Gastroesophageal sphincter (tissue), 4 donors: ENCODE measurements at places on chromosomes 1 and 21.

DNA sequence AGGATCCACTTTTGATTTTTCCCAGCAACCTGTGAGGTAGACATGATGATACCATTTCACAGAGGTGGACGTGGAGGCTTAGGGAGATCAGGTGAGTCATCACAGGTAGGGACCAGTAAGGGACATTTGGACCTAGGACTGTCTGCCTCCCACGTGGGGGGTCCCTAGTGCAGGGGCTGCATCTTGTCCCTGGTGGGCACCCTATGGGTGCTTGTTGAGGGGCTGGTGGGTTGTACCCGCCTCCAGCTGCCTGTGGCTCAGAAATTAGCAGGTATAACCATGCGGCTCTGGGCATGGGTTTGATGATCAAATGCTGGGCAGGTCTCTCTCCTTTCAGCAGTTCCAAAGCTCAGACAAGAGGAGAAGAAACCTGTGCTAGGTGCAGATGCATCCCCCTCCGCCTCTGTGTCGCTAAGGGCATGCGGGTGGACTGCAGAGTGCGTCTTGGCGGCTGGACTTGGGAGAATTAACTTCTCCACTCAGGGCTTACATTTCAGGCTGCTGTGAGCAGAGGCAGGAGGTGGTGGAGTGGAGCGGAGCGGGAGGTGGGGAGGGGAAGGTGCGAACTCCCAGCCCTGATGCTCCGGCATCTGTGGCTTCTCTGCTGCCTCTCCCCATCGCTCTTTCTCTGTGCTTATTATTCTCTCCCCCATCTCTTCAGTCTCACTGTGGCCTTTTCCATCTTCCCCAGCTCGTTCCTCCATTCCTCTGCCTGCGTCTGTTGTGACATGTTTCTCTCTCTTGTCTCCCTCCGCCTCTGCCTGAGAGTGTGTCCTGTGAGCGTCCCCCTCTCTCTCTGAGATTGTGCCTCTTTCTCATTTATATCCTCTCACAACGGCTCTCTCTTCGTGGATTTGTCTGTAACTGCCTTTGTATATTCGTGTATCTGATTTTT lies 146.8 kb downstream of the PTPRU start:
- no peak for ATAC-seq

DNA sequence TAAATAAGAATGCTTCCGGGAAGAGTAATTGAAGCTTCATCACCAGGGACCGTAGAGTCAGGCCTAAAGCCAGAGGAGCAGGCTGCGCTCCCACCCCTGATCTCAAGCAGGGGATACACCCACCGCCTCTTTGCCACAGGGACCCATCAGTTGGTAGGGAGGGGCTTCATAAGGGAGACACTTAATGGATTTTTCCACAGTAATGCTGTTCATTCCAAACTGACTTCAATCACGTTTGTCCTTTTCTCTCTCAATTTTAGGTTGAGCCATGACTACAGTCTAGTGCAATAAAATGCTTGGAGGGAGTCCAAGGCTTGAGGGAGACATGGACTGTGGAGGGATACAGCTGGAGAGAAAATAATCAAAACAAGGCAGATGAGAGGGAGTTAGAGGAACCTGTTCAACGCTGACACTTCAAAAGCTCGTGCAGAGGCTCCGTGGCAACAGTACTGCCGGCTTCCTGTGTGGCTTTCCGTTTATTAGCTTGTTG lies 111.5 kb downstream of the SEC16B start:
- no peak for ATAC-seq

GRCh38 chr1:37477198-37477931 lies 3.0 kb downstream of the ZC3H12A start:
- ATAC-seq = no peak

DNA sequence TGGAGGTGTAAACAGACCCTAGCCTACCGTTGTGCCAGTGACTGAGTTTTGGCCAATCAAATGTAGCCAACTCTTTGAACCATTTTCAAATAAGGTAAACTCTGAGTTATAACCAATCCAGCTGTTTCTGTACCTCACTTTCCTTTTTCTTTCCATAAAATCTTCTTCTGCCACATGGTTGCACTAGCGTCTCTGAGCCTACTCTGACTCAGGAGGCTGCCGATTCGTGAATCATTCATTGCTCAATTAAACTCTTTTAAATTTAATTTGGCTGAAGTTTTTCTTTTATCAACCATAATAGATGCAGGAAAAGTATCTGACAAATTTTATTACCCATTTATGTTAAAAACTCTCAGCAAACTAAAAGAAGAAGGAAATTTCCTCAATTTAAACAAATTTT lies 111.5 kb upstream of the LYPLAL1 start:
- no peak for ATAC-seq

DNA sequence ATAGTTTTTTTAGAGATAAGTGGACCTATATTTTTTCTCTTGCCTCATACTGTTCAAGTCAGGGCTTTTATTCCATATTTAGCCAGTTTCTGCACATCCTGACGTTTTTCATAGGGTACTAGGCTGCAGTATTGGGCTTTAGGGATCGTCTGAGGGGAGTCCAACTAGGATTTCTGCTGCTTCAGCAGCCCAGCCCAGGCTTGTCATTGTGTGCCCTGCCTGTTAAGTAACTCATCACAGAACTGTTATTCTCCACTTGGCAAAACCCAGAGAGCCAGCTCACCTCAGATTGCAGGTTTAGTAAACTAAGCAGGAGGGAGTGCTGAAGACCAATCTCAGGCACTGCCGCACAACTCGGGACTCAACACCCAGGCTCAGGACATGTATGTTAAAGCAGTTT lies 2.8 kb downstream of the GALNT2 start:
- no peak for ATAC-seq

- peak; percentile 92 for ATAC-seq
Measured at GRCh38 chr1:247857069-247857984, at the start of gene TRIM58. Gene TRIM58 (plus strand): TSS chr1:247857187. CDS start chr1:247857247, 60 bp downstream.

DNA sequence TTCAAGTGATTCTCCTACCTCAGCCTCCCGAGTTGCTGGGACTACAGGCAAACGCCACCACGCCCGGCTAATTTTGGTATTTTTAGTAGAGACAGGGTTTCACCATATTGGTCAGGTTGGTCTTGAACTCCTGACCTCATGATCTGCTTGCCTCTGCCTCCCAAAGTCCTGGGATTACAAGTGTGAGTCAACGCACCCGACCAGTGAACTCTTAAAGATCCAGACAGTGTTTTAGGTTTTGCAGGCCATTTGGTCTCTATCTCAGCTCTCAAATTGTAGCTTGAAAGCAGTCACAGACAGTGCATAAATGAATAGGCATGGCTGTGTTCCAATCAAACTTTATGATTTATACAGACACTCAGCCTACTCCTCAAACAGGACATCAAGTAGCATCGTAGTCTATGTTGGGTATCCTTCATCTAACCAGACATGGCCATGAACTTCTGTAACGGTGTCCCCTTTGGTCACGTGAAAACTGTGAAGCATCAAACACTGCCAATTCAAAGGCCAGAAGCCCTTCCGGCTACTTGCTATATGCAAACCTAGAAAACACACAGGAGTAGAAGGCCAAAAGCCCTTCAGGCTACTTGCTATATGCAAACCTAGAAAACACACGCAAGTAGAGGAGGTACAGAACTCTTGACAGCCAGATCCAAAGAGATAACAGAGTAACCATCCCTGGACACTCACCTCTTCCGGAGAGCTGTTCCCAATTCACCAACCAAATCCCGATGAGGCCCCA lies 3.1 kb downstream of the FUCA1 start:
- ATAC-seq = no peak
